ENCODE measurements at places on chromosomes 11 and 22. TPM values are rescaled to one million over a fixed set of nuclear protein-coding genes. Genes with fewer than 3 reads are reported as not detected.
A peak's percentile ranks its signal among the peaks of the same experiment; 100 is the strongest.

Gene MMP7
- 226 TPM for total RNA-seq

Gene DENND6B
- 21.4 TPM for total RNA-seq

Gene PITPNB
- 93.7 TPM for total RNA-seq

Gene RFPL2
- not detected for total RNA-seq

Gene NUMA1
- 264 TPM for total RNA-seq

Gene APOA4
- not detected for total RNA-seq

- peak; percentile 64 for DNase-seq
Observed at GRCh38 chr11:125263268-125263790, 98.8 kb downstream of the PKNOX2 start.

GRCh38 chr11:62614275-62614674 is 1.2 kb downstream of the ROM1 start:
- no peak for DNase-seq

GRCh38 chr22:22798716-22799115 is 88.9 kb upstream of the IGLL5 start:
- DNase-seq: no peak

- no peak for DNase-seq
Observed at GRCh38 chr11:100709233-100709957, 22.3 kb downstream of the ARHGAP42 start.

DNA sequence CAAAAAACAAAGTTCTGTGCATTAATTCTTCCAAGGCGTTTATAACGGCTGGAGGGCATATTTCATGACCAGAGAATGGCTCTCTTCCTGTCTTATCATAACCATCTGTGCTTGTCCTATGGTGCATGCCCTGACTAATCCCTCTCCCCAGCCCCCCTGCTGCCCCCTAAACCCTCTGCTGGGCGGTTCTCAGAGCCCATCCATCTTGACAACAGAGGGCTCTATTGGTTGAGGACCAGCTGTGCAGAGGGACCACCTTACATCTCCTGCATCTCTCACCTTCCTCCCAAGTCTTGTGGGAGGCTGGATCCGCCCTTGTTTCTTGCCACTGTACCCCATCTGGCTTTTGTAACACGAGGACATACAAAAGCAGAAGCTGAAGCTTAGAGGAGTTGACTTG is 282.1 kb downstream of the MIAT start:
- DNase-seq: no peak

Gene MEI1
- total RNA-seq: 6.8 TPM

Gene SHISA8
- total RNA-seq: not detected

- DNase-seq: no peak
Observed at GRCh38 chr11:70049045-70049444, 29.1 kb upstream of the ANO1 start.

GRCh38 chr11:119689302-119689701 is 39.7 kb downstream of the NECTIN1 start:
- DNase-seq: no peak

DNA sequence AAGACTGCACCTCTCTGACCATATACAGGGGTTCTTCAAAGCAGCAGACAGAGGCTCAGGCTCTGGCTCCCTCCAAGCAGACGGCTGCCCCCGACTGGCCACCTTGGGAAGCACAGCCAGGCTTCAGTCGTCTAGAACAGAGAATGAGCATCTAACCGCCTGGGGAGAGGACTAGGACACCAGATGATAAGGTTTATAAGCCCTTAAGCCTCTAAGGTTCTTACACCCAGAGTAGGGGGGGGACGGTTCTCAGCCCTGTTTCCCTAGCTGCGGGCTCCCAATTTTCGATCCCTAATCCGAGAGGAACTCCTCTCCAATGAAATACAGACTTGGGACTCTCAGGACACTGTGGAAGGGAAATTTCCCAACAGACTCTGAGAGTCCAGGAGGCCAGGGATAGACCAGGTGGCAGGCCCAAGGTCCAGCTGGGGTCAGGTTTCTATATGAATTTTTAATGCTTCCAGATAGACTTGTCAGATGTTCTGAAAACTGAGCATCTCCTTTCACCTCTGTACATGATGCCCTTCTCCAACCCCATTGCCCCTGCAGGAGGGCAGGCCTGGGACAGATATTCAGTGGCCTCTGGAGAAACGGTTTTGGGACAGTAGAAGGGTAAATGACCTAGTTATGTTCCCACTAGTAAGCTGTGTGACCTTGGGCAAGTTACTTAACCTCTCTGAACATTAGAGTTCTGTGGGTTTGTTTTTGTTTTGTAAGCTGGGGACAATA is 20.2 kb downstream of the RTN4RL2 start:
- peak; percentile 68 for DNase-seq
